ENCODE measurements at places on chromosomes 6 and 20.

DNA sequence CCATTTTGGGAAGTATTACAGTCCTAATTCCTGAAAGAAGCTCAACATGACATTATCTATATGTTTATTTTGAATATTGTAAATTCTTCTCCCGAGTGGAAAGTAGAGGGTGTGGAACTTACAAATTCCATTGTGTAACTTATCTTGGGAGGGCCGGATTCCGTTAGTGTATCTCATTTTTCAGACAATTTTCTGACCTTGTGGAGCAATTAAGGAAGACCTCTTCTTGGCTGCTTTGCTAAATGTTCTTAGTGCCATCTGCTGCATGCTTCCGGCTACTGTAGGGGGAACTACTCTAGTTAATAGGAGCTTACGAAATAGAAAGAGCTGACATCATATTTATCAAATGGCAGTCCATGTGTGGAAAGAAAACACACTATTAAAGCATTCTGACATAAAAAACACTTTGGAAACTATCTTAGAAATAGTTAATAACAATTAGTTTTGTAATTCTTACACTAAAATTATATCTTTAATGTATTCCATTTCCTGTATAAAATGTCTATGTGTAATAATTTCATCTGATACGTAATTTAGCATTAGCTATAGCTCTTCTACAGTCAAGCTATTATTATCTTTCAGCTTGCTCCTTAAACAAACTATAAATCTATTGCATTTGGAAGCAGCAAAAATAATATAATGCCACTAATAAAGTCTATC lies 41.5 kb upstream of the KCNQ5 start:
- DNase-seq, result no peak

- no peak for DNase-seq
These were observed 112.9 kb downstream of the TBC1D7 start for GRCh38 chr6:13215390-13215789.

DNA sequence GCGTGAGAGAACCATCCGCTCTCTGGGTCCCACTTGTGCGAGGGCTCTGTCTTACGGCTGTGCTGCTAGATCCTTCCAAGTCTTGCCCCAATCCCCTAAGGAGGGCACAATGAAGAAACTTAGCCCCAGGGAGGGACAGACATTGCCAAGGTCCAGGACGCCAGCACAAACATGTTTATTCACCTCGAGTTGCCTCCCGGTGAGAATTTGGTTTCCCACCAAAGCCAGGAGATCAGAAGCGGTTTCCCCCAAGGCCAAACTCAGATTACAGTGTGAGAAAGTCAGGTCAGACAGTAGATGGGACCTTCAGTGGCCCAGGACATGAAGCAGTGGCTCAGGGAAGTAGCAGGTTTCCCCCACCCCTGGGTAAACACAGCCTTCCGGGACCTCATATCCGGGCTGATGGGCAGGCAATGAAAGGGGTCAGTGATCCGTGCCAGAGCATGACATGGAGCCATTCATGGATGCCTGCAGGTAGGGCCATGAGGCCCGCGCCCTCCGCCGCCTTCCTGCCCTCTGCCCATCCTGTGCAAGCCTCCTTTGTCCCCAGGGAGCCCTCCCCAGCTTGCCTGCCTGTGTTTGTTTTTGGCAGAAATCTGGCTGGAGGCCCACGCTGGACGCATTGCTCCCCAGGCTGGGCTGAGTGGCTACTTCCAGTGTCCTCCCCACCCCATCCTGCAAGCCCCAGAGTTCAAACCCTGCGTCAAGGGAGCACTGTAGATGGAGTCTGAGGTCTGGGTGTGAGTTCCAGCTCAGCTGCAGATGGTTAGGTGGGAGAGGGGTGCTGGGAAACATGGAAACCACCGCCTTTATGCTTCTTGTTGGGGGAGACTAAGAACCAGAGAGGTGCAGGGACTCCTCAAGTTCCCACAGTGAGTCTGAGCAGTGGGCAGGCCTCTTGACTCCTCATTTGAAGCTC lies 2.0 kb downstream of the BPIFB2 start:
- DNase-seq, result no peak

- no peak for DNase-seq
These were observed 702 bp upstream of the TNFAIP3 start for GRCh38 chr6:137866200-137866913.

DNA sequence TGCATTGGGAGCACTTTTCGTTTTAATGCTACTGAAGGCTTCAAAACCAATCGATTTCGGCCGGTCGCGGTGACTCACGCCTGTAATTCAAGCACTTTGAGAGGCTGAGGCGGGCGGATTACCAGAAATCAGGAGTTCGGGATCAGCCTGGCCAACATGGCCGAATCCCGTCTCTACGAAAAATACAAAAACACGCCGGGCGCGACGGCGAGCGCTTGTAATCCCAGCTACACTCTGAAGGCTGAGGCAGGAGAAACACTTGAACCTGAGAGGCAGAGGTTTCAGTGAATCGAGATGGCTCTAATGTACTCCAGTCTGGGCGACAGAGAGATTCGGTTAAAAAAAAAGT lies 58.4 kb downstream of the TRIM38 start:
- DNase-seq, result no peak

- DNase-seq, result no peak
These were observed 327.2 kb downstream of the CBLN4 start for GRCh38 chr20:55678126-55678525.

DNA sequence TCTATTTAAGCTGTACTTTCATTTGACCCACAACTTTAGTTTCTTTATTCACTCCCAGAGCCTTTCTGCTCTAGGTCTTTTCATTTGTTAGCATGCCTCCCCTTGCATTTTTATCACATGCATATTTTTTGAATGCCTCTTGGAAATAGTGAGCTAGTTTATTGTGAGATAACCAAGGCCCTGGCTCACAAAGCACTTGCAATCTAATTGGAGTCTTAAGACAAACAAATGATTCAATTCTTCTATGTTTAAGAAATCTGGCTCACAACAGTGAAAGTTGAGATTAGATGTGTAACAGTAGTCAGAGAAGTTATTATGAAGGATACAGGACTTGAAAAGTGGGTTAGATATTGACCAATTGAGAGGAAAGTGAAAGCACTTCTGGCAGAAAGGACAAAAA lies 173.4 kb downstream of the MOXD1 start:
- no peak for DNase-seq

DNA sequence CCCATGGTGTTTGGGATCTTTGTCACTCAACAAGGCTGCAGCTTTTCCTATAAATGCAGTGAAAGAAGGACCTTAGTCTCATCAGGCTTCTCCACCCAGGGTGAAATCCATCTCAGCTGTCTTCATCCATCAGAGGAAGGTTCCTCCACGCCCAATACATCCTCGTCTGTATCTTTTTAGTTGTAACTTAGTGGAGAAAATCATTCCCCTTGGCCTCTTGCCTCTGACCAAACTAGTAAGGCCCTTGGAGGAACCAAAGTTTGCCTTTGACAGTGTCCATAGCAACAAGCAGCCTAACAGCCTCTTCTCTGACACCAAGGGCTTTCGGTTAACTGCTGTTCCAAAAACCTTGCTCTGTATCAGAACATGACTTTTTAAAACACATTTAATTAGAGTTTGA lies 230.3 kb upstream of the ECI2 start:
- no peak for DNase-seq

GRCh38 chr20:63186528-63187316 lies 29.2 kb downstream of the YTHDF1 start:
- DNase-seq, result no peak

- DNase-seq, result no peak
These were observed 312.6 kb upstream of the ID4 start for GRCh38 chr6:19524366-19525186.

GRCh38 chr6:34324738-34325444 lies 67.6 kb downstream of the NUDT3 start:
- DNase-seq, result no peak

DNA sequence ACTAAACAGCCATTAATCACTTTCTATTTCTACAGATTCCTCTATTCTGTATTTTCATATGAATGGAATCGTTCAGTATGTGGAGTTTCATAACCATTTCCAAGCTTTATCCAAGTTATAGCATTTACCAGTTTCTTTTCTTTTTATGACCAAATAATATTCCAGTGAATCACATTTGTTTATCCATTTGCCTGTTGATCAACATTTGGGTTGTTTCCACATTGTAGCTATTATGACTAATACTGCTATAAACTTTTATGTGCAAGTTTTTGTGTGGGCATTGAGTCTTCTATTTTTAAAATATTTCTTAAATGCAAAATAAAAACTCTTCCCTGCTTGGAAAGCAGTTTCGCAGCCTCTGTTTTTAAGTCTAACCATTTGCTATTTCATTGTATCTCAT lies 336.4 kb upstream of the OPRM1 start:
- DNase-seq, result no peak
